ENCODE measurements at places on chromosomes 6 and 20.

DNA sequence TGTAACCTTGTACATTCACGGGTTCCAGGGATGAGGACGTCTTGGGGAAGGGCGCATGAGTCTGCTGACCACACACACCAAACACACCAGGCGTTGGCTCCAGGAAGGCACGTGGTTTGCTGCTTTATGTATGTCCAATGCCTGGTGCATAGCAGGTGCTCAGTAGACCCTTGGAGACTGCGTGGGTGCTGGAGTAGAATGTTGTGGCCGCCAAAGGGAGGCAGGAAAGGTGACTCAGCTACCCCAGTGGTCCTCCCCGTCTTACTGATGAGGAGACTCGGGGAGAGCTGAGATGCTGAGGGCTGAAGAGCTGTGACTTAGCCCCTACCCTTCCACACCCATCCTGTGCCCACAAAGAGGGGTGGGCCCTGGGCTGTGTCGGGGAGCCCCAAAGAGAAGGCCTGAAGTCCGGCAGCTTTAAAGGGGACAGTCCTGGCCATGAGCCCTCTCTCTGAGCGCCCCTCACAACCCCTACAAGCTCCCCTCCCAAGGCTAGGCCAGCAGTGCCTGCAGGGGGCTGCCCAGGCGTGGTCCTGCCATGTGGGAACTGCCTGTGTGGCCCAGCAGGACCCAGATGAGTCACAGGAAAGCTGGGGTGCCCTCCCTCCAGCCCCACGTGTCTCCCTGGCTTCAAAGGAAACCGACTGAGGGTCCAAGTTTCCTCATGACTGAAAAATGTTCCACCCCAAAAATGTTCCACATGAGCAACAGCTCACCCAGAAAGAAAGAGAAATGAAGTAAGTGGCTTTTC lies 28.0 kb upstream of the PTGIS start:
- peak; percentile 91 for DNase-seq

GRCh38 chr20:62168061-62168460 lies 14.8 kb upstream of the MTG2 start:
- DNase-seq: no peak

- peak; percentile 39 for DNase-seq
Observed at GRCh38 chr6:32947552-32948465, 5.1 kb downstream of the HLA-DMA start.

DNA sequence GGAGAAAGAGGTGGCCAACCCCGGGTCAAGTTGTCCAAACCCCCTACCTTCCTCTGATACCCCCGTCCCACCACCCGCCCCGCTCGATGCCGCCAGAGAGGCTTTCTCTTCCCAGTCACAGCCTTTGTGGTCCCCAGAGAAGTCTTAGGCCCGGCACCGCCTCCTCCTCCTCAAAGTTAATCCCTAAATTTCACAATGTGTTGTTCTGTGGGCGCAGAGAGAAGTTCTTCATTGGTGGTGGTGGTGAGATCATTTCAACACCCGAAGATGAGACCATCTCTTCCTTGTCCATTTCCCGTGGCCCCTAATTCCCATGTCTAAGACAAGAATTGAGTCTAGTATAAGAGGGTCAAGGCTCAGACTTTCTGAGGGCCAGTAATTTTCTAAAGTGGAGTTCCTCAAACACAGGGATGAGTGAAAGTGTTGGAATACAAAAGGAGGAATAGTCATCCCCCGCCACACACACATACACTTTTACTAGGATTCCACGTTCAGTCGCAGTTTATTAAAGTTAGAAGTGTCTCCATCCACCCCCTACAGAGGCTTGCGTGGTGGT lies 10.4 kb downstream of the TRIM31 start:
- no peak for DNase-seq

GRCh38 chr6:118544105-118544504 lies 4.0 kb upstream of the PLN start:
- DNase-seq: no peak

- DNase-seq: no peak
Observed at GRCh38 chr20:2109425-2110210, 8.0 kb downstream of the STK35 start.

Measured in activated CD4-positive, alpha-beta T cell treated with anti-CD3 and anti-CD28 coated beads, Interleukin-2, amount 50 U/mL, for 48 hours (primary cell).